ENCODE measurements at places on chromosomes 3 and 15.

DNA sequence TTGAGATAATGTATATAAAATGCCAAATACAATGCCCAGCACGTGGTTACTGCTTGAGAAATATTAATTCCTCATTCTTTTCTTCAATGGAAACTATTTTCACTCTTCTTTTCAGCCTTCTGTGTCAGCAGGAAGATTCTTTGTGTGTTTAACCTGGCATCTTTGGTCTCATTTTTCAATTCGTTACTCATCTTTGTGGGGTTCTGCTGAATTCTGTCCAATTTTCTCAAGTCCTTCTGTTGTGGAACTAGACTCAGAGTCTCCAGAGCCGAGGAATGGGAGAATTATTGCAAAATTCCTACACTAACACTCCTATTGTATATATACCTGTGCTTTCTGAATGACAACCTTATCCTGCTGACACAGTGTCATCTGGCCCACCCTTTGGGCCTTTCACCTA lies 96.8 kb upstream of the RGMA start:
- no peak for DNase-seq

- no peak for DNase-seq
Measured at GRCh38 chr3:105274958-105275357, 91.8 kb upstream of the ALCAM start.

- DNase-seq: no peak
Measured at GRCh38 chr3:181726351-181727330, 14.9 kb downstream of the SOX2 start.

GRCh38 chr15:87420017-87420416 lies 836.5 kb downstream of the NTRK3 start:
- peak; percentile 20 for DNase-seq

- no peak for DNase-seq
Measured at GRCh38 chr3:17759901-17760300, 17.5 kb upstream of the TBC1D5 start.

GRCh38 chr15:64430000-64430735 lies 30.2 kb upstream of the ZNF609 start:
- peak; percentile 84 for DNase-seq

- no peak for DNase-seq
Measured at GRCh38 chr3:63877737-63878393, 14.2 kb downstream of the ATXN7 start.

GRCh38 chr15:58746174-58746573 lies 3.3 kb downstream of the ADAM10 start:
- no peak for DNase-seq

- peak; percentile 14 for DNase-seq
Measured at GRCh38 chr15:94673801-94674200, 442.4 kb downstream of the MCTP2 start.

- DNase-seq: no peak
Measured at GRCh38 chr15:91225741-91226140, 125.7 kb downstream of the SV2B start.

GRCh38 chr15:90035840-90036230 lies 34.7 kb downstream of the ZNF710 start:
- DNase-seq: no peak

- no peak for DNase-seq
Measured at GRCh38 chr3:16536996-16537395, 23.5 kb upstream of the RFTN1 start.

DNA sequence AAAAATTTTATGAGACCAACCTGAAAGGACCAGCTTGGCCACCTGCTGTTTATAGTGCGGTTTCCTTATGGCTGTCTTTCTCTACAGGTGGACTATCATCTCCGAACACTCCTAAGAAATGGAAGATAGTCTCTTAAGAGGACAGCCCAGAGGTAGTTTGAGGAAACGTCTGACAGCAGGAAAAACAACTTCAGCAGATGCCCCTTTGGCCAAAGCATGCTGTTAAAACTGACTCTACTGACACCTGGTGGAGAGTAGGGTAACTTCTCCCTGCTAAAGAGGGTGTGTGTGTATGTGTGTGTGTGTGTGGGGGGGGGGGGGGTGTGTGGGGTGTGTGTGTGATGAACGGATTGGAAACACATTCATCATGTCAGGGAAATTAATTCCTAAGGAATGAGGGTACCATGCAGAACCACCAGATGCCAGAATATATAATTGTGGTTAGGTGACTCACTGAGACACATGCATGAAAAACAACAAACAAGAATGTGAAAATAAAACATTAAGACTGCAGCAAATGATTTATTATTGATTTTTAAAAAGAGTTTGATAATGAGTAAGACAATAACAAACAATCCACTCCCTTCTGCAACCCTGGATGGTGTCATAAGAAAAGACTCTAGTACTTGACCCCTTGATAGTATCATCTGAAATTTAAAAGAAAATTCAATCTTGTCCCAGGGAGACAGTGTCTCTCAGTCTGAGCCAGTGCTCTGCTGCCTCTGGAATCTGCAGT lies 256.5 kb downstream of the THRB start:
- peak; percentile 89 for DNase-seq

GRCh38 chr3:16838561-16838960 lies 46.2 kb upstream of the PLCL2 start:
- no peak for DNase-seq

GRCh38 chr3:35254917-35255316 lies 384.4 kb upstream of the ARPP21 start:
- DNase-seq: no peak

- no peak for DNase-seq
Measured at GRCh38 chr3:110123946-110124345, 786.6 kb upstream of the DPPA4 start.

GRCh38 chr3:12445523-12446240 lies 38.6 kb upstream of the TSEN2 start:
- no peak for DNase-seq

- DNase-seq: no peak
Measured at GRCh38 chr15:69515508-69515907, 62.9 kb downstream of the RPLP1 start.

- peak; percentile 2 for DNase-seq
Measured at GRCh38 chr15:83694015-83694414, 40.1 kb downstream of the ADAMTSL3 start.

GRCh38 chr3:80052271-80052670 lies 284.5 kb upstream of the ROBO1 start:
- no peak for DNase-seq

- peak; percentile 79 for DNase-seq
Measured at GRCh38 chr3:11116336-11117059, 37.8 kb upstream of the HRH1 start.

GRCh38 chr15:92848852-92849598 lies 51.1 kb upstream of the CHD2 start:
- DNase-seq: peak; percentile 42

DNA sequence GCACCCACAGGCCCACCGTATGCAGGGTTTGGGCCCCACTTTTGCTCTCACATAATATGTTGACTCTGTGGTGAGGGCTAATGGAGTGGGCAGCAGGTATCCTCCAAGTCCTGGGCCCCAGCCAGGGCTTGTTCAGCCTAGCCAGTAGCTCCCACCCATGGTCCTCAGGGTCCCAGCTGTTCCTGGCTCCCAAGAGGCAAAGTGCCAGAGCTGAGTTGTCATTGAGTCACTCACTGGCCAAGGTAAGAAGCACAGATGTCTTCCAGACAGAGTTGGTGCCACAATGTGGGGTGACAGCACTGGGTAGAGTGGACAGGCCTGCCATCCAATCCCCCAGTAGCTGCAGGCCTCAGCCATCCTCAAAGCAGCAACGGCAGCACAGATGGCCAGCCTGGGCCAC lies 4.3 kb downstream of the SHF start:
- DNase-seq: peak; percentile 30

DNA sequence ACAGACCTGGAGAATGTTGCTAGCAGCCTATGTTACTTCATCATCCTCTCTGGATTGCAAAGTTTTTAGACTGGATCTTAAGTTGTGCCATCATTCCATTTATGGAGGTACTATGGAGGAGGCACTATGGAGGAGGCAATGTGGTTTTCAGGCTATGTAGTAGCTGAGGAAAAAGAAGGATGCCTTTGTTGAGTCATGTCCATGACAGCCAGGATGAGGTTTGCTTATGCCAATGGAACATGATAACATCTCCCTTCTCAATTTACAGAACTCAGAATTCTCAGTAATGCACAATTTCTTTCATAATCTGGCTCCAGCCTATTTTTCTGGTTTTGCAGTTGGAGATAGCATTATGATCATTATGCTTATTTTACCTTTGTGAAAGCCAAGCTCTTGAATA lies 65.9 kb upstream of the TMEM108 start:
- DNase-seq: peak; percentile 37

DNA sequence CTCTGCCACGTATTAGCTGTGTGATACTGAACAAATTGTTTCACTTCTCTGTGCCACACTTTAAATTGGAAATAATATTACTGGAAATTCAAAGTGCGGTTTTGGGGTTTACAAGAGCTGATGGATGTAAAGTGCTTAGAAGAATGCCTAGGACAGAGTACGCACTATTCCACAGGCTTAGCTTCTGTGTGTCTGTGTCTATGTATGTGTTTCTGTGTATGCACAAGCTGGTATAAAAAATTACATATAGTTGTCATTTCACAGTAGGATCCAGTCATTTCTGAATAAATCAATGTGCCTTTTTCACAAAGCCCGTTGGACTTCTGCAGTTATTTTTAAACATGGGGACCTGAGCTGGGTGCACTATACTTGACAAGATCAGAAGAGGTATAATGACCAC lies 370.4 kb downstream of the TUSC7 start:
- DNase-seq: no peak

GRCh38 chr3:139830817-139831216 lies 104.2 kb upstream of the CLSTN2 start:
- peak; percentile 90 for DNase-seq

- DNase-seq: no peak
Measured at GRCh38 chr3:77605308-77605707, 565.4 kb downstream of the ROBO2 start.

DNA sequence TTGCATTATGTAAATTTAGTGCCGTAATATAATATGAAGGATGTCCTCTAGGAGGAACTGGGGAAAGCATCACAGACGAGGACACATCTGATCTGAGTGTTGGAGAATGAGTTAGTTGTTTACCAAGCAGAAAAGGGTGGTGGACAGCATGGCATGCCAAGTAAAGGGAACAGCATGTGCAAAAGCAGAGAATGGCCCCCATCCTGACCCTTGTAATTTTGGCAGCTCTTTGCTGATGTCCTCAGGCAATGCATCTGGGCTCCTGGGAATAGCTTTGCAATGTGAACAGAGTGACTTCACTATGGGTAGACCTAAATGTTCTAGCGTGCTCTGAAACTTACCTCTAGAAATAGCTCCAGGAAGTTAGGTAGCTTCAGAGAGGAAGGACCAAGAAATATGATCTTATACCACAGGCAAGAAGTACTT lies 263.3 kb downstream of the LPP start:
- peak; percentile 83 for DNase-seq

- DNase-seq: no peak
Measured at GRCh38 chr3:51896607-51897305, 6.4 kb downstream of the IQCF1 start.

DNA sequence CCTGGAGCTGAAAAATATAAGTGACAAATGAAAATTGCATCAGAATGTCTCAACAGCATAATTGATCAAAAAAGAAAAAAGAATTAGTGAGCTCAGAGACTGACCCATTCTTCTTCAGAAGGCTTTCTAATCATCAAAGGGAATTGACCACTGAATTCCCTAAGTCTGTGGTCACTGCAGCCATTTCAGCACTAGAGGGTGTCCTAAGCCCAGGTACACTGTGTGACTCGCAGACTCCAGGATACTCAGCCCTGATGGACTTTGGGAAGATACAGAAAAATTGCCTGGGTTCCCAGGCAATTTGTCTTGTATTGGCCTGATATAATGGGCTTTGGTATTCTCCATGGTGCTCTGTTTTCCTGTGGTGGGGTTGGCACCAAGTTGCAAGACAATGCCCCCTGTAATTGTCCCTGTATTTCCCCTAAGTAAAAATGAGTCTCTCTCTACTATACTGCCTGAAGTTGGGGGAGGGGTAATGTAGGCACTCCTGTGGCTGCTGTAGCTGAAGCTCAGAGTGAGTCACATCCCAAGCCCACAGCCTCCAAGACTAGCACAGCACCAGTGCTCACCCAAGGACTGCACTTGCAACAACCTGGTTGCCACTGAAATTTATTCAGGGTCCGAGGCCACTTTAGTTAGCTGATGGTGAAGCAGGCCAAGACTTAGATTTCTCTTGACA lies 256.0 kb upstream of the STAC start:
- peak; percentile 37 for DNase-seq

- DNase-seq: peak; percentile 67
Measured at GRCh38 chr3:12891985-12892839, 50.8 kb upstream of the RPL32 start.

DNA sequence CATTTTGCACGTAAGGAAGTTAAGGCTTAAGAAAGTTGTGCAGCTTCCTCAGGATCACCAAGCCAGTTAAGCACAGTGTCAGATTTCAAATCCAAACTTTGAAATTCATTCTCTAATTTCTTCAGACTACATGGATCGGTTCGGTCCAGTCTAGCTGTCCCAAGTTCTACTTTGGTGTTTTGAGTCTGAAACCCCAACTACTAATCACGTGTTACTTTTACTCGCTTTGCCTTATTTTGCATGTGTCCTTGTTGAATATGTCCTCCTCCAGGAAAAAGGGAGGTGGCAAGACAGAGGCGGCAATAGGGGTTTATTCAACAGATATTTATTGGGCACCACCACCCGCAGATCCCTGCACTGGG lies 522 bp upstream of the GXYLT2 start:
- peak; percentile 28 for DNase-seq

DNA sequence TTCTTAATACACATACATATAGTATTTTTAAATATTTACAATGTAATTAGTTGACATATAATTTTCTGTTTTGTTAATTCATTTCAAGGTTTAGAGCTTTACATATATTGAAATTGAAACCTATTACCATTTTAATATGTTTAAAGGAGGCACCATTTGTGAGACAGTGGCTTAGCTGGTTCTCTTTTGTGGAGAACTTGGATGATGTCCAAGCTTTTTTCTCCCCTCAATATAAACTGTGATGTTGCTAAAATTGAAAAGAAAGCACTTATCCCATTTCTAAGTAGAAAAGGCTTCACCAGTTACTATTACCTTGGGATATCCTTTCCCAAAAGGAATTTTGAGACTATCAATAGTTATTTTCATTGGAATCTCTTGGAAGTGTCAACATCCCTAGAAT lies 707.2 kb downstream of the NTRK3 start:
- DNase-seq: peak; percentile 34

GRCh38 chr15:70314688-70315087 lies 217.0 kb upstream of the TLE3 start:
- no peak for DNase-seq

- DNase-seq: peak; percentile 90
Measured at GRCh38 chr3:14224895-14225294, 46.3 kb downstream of the LSM3 start.

GRCh38 chr15:75153087-75153486 lies 48.6 kb upstream of the C15orf39 start:
- peak; percentile 76 for DNase-seq

- DNase-seq: no peak
Measured at GRCh38 chr3:149162007-149162406, 32.6 kb downstream of the HPS3 start.

GRCh38 chr15:60399246-60399915 lies 1.6 kb upstream of the ANXA2 start:
- DNase-seq: no peak

- peak; percentile 87 for DNase-seq
Measured at GRCh38 chr3:56862352-56863062, 60.8 kb upstream of the ARHGEF3 start.

- DNase-seq: no peak
Measured at GRCh38 chr3:77467702-77468625, 428.1 kb downstream of the ROBO2 start.
